ENCODE measurements at places on chromosomes 1 and 21.

- DNase-seq: no peak
Measured at GRCh38 chr1:87644033-87644578, 315.4 kb downstream of the LMO4 start.

DNA sequence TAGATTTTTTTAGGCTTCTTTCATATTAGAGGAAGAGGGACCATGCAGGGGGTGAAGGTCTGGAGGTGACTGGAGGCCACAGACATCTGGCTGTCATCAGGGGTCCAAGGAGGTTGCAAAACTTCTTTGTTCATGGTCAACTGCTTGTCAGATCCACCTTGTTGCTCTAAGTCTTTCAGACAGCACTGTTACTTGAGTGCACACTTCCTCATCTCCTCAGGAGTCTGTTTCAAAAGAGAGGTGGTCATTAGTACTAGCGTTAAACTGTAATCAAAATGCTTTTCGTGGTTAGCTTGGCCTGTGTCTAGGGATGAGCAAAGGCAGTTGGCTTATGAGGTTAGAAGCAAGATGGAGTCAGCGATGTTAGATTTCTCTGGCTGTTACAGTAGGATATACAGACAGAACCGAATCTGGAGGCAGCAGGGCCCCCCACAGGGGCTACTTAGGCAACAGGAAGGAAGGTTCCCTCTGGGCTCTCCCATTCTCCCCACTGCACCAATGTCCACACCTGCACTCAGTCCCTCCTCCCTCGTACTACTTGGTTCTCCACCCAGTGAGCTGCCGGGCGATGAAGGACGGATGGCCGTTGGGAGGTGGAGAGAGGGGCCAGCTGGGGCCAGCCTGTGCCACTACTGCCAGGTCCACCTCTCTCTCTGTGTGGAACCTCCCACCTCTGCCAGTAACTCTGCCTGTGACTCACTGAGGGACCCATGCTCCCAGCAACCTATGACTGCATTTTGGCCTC lies 57.2 kb downstream of the TOR1AIP2 start:
- DNase-seq: peak; percentile 46

- peak; percentile 44 for DNase-seq
Measured at GRCh38 chr1:25648681-25649440, 32.3 kb downstream of the MAN1C1 start.

DNA sequence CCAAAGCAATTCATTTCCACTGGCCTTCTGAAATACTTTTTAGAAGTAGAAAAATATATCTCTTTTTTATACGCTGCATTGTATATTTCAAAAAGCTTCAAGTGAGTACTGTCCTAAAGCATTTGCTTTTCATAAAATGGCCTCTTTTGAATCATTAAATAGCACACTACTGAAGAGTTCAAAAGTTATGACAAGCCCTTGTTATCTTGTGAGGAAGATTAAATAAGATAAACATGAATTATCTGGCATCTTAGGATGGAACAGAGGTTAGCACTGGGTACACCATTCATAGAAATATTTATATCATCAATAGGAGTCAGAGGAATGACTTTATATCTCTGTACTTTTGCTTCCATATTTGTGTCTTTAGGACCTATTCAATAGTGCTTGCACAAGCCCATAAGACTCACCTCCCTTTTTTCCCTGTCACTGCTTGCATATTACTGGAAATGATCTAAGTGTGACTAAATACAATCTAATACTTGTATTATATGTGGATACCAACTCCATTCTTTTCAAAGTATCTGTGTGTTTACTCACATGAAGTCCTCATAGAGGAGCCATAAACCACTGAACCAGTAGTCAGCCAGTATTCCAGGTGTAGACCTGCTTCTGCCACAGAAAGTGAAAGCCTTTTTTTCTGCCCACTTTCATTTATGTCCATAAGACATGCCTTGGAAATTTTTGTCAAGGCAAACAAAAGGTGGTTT lies 274.2 kb upstream of the C1orf105 start:
- DNase-seq: no peak

DNA sequence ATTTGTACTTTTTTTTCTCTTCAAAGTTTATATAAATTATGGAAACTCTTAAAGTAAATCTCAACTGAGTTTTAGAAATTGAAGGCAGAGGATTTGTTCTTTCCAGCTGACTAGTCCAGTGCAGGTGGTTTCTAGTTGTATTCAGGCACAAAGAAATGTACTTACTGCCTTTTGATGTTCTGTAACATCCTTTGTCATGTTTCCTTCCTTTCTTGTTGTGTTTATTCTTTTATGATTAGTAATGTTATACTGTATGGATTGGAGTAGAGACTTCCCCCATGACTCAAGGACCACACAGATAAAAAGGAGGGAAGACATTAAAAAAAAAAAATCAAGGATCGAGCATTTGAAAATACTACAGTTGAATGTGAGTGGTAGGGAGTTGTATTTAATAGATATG lies 8.0 kb downstream of the HIPK1 start:
- DNase-seq: no peak

- DNase-seq: no peak
Measured at GRCh38 chr1:29243871-29244200, 7.5 kb downstream of the PTPRU start.

GRCh38 chr21:38596264-38597042 lies 98.2 kb upstream of the ERG start:
- DNase-seq: no peak

DNA sequence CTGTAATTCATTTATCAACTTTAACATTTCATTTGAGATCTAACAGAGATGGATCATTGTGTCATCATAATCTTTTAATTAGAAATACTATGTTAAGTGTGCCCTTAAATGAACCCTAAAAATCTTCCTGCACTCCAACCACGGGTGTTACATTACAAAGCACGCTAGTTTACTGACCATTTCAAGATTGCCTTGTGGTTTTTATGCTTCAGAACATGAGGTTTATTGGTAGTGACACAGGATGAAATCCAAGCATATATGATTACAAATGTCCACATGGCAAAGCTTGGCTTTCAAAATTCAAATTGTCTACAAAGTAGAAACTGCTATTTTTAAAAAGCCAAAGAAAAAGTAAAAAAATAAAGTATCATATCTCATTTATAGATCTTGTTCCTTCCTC lies 190.4 kb upstream of the USP25 start:
- DNase-seq: no peak

DNA sequence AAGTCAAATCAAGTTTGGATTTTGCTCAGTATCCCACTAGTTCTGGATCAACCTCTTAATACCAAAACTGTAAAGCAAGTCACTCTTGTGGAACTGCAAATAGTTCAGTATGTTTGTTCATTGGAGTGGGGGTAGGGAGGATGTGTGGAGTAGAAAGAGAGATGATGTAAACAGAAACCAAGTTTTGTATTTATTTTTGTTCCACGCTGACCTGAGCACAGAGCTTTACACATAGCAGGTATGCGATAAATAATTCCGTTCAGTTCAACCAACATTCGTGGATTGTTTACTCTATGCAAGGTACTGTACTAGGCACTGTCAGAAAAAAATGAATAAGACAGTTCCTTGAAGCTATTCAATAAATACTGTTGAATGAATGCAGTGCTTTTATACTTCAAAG lies 4.5 kb upstream of the ZNF644 start:
- DNase-seq: no peak

DNA sequence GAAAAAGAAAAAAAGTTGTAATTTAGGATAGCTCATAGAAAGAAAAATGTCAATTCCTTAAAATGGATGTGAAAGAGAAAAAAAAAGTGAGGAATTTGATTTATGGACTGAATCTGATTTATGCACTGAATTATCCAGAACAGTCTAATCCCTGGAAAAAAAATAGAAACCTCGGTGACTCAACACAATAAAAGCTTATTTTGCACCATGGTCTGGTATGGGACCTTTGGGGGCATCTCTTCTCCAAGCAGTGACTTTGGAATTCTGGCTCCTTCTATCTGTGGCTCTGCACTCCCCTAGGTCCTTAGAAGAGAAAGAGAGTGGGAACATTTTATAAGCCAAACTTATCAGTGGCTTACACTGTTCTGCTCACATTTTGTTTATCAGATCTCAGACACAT lies 471.7 kb upstream of the B3GALT2 start:
- no peak for DNase-seq

DNA sequence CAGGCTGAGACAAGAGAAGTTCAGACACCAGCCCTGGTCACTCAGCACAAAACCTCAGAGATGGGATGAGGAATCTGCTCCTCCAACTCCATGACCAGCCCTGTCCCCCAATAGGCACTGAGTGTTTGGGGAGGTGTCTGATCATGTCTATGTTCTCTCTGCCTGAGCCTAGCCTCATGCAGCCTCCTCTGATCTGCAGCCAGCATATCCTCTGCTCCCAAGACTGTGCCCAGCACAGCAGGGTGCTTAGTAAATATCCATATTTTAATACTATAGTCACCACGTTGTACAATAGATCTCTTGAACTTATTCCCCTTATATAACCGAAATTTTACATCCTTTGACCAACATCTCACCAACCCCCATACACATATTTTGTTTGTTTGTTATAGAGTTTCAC lies 202.9 kb downstream of the MATN1 start:
- DNase-seq: peak; percentile 13

- DNase-seq: no peak
Measured at GRCh38 chr1:100585786-100586185, 47.8 kb downstream of the GPR88 start.

DNA sequence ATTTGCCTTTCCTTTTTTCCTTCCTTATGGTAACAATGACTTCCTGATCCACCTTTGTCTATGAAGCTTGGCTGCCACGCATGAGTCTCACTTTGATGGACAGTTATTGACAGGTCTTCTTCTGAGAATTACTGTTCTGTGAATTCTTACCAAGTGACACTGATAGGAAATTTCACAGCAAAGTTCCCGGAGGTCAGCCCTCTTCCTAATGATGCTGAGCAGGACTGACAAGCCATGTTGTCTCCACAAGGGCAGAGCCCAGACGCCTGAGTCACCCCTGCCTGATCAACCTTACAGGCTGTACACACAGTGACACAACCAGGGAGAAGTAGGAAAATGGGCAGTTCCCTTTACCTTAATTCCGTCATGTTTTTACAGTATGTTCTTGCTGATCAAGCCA lies 44.2 kb downstream of the ZC3H11B start:
- DNase-seq: no peak

DNA sequence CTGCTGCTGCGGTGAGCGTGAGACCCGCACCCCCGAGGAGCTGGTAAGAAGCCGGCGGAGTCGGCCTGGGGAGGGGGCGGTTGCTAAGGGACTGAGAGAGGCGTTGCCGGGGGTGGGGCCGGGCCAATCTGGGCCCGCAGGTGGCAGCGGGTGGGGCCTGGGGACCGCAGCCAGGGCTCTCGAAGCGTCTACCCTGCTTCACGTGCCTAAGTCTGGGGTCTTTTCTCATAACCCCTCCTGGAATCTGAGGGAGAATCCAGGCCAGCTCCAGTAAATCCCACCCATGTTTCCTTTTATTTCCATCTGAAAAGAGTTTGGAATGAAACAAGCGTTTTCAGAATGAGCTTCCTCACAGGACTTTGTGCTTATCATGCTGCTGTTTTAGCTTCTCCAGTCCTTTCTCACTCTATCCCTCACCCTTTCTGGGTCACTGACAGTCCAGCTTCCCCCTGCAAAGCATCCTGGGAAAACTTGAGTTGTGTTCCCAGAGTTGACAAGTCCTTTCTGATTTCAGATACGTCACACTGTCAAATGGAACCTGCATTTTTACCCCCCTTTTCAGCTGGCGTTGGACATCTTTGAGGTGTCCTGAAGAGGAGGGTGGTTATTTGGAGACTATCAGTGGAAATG lies 431 bp downstream of the CLCN6 start:
- DNase-seq: no peak

GRCh38 chr21:42187976-42188653 lies 30.8 kb upstream of the ABCG1 start:
- DNase-seq: peak; percentile 75

GRCh38 chr21:31557421-31558188 lies 101.9 kb upstream of the SOD1 start:
- DNase-seq: peak; percentile 64

- no peak for DNase-seq
Measured at GRCh38 chr21:15058854-15059263, 5.9 kb downstream of the NRIP1 start.

Measured in activated CD8-positive, alpha-beta memory T cell treated with anti-CD3 and anti-CD28 coated beads, Interleukin-2, amount 50 U/mL, for 48 hours (primary cell).